Activated naive CD4-positive, alpha-beta T cell treated with anti-CD3 and anti-CD28 coated beads for 36 hours (primary cell): ENCODE measurements at places on chromosomes 16 and 17.
A peak's percentile ranks its signal among the peaks of the same experiment; 100 is the strongest.

DNA sequence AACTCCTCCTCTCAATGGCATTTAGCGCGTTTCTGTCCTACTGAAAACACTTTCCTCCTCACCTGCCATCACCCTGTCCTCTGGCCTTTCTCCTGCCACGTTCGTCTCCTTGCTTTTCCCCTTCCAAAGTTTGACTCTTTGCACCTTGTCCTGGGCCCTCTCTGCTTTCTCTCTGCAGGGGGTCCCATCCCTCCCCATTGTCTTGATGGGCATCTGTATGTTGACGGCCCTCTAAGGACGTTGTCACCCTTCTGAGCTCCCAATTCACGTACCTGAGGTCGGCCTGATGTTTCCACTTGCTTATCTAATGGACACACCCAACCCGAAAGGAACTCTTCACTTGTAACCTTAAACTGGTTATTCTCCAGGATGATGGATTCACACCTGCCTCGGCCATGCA, 170.4 kb downstream of the WSCD1 start:
- no peak for DNase-seq

- DNase-seq: no peak
Observed at GRCh38 chr16:11986521-11987057, 10.1 kb downstream of the SNX29 start.

DNA sequence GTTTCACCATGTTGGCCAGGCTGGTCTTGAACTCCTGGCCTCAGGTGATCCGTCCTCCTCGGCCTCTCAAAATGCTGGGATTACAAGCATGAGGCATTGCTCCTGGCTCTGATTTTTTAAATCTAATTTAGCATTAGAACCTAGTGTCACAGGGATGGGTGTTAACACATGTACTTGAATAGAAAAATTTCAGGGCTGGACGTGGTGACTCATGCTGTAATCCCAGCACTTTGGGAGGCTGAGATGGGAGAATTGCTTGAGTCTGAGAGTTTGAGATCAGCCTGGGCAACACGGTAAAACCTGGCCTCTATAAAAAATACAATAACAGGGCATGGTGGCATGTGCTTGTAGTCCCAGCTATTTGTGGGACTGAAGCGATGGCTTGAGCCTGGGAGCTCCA, 6.0 kb upstream of the RNF135 start:
- DNase-seq: no peak

- peak; percentile 90 for DNase-seq
Observed at GRCh38 chr17:78645421-78646295, 68.5 kb upstream of the DNAH17 start.

DNA sequence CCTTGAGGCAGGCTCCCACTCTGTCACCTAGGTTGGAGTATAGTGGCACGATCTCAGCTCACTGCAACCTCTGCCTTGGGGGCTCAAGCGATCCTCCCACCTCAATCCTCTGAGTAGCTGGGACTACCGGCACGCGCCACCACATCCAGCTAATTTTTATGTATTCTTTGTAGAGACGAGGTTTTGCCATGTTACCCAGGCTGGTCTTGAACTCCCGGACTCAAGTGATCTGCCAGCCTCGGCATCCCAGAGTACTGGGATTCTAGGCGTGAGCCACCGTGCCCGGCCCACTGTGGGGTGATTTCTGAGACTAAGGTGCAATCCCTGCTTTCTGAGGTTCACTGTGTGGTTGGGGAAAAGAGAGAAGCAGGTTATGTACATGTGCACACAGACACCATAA, 12.0 kb upstream of the SLC12A3 start:
- no peak for DNase-seq

DNA sequence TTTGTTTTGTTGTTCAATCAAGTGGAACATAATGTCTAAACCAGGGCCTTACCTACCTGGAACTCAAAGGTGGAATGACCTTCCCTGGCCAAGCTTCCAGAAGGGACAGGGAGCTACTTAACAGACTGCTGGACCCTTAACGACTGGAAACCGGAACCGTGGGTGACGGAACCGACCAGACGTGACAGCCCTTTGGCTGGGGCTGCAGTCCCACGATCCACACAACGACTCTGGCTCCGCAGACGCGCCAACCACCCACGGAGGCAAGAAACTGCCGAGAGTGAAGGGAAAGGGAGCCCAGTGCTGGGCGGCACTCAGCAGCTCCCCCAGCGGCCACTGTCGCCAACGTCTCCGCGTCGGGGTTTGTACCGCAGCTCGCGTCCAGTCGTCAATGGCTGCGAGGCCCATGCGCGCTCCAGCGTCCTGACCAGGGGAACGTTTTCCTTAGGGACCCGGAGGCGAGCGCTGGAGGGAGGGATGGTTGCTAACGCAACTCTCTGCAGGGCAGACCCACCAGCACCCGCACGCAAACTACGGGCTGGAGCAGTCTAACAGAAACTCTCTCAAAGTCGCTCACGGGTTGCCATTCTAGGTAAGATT, 5.5 kb upstream of the KIF22 start:
- peak; percentile 82 for DNase-seq

DNA sequence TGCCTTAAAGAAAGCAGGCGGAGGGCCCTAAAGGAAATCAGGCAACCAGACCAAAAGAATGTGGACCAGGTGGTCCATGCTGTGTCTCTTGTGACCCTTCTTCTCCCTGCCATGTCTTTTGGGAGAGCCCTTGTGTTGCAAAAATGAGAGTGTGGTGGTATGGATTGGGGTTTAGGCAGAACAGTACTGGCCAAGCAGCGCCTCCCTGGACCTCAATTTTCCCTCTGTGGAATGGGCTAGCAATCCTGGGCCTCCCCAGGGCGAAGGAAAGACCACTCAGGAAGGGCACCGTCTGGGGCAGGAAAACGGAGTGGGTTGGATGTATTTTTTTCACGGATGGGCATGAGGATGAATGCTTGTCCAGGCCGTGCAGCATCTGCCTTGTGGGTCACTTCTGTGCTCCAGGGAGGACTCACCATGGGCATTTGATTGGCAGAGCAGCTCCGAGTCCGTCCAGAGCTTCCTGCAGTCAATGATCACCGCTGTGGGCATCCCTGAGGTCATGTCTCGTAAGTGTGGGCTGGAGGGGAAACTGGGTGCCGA, 7.6 kb upstream of the NLRC5 start:
- DNase-seq: no peak

GRCh38 chr16:56742030-56742984, 12.4 kb downstream of the NUP93 start:
- DNase-seq: no peak

DNA sequence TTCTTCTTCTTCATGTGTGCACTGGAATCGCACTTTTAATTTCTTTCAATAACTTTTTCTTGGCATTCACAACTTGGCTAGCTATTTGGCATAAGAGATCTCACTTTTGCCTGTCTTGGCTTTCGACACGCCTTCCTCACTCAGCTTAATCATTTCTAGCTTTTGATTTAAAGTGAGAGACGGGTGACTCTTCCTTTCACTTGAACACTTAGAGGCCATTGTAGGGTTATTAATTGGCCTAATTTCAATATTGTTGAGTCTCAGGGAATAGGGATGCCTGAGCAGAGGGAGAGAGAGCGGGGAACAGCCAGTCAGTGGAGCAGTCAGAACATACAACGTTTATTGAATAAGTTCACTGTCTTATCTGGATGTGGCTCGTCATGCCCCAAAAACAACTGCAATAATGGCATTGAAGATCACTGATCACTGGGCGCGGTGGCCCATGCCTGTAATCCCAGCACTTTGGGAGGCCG, 200.3 kb downstream of the SEC14L1 start:
- DNase-seq: peak; percentile 54

- peak; percentile 87 for DNase-seq
Observed at GRCh38 chr16:56643080-56643778, 4.8 kb downstream of the MT1A start.
